ENCODE measurements at places on chromosomes 1 and 21.

- no peak for DNase-seq
Observed at GRCh38 chr1:231121533-231121932, 40.3 kb upstream of the TRIM67 start.

GRCh38 chr1:26826261-26827105 lies at the start of gene ZDHHC18:
TSS of gene ZDHHC18 (plus strand) at chr1:26826688. CDS start at chr1:26826805, 117 bp downstream.
- no peak for DNase-seq

DNA sequence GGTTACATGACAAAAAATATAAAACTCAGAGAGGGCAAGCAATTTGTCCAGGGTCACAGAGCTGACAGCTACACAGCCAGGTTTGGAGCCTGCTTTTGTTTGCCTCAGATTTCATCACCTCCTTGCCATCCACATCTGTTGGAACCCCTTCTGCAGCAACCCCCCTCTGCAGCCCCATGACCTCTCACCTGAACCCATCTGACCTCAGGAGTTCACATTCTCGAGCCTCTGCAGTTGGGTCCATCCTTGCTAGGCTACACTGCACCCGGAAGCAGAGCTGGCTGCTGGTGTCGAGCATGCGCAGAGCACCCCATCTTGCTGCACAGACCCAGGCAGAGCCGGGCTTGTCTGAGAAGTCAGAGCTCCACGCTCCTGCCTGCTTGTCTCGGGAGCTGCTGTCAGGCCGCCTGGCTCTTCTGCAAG lies 10.0 kb downstream of the C1QB start:
- DNase-seq: no peak

GRCh38 chr1:194568610-194569009 lies 1382.2 kb upstream of the B3GALT2 start:
- DNase-seq: no peak

GRCh38 chr1:230149751-230150584 lies 82.9 kb downstream of the GALNT2 start:
- no peak for DNase-seq

- no peak for DNase-seq
Observed at GRCh38 chr1:199979071-199979470, 48.4 kb upstream of the NR5A2 start.

GRCh38 chr1:201456499-201457309 lies 12.3 kb downstream of the PHLDA3 start:
- DNase-seq: no peak

GRCh38 chr1:212179394-212180076 lies 105.7 kb upstream of the PPP2R5A start:
- DNase-seq: no peak

DNA sequence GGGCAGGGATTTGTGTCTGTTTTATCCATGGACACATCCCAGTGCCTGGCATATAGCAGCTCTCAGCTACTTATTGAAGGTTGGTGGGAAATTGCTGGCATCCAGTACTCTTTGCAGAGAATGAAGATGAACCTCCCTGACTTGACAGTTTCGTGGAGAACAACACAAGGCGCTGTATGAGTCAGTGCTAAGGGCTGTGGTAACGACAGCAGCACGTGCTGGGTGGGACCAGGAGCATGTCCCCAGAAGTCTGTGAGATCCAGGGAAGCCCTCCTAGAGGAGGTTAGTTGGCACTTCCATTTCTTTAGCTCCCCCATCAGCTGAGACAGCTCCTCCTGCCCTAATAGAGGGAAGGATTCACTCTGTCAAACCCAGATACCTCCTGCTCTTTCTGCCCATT lies 25.9 kb upstream of the IL19 start:
- no peak for DNase-seq

Data from NCI-H526 (cell line).